ENCODE measurements at places on chromosomes 4 and X.

GRCh38 chr4:173489514-173489913 lies 40.5 kb downstream of the HAND2 start:
- no peak for DNase-seq

DNA sequence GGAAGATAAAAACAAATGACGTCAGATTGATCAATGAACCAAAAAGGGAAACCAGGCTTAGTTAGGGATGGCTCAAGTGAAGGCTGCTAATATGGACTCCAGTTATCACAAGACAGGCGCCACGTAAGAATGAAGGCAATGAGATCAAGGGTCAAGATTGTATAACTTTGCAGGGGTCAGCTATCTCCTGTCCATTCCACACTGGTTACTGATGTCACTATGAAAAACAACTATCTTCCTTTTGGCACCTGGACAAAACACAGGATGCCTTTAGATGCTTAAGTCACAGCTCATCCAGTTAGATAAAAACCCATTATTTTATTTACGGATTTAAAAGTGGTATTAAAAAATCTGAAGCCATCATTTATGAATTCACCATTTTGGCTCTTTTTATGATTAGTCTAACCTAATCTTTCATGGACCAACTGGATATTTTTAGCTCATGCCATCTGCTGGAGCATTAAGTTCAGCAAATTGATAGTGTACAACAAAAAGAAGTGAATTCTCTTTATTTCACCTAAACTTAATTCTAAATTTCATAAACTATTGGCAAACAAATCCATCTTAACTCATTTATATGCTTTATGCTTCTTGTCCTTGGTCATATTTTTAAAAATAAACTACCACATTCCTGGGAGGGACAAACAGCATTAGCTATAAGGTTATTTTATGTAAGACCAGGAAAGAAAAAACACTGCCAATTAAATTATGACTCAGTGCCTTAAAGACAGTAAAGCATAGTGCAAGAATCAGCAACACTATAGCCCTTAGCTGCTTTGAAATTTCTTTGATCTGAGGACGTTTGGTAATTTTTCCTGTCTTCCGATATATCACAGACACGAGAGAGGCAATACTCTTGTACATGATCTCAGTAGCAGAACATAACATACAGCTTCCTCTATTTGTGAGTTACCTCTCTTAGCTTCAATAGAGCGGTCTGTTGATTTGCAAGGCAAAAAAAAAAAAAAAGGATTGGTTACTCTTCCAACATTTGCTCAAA lies 27.0 kb downstream of the DHX15 start:
- no peak for DNase-seq

DNA sequence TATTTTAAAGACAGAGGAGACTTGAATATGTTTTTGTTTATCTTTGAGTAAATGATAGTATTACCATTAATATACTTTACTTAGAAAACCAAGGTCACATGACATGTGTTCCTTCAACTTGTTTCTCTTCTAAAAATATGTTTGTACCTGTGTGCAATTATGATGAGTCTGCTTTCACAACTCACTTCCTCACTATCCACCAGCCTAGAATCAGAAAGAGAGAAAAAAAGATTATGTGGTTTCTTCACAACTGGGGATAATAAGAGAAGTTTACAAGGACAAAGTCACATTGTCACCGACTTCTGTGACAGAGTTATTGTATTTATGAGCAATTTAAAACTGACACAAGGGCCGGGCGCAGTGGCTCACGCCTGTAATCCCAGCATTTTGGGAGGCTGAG lies 1112.1 kb downstream of the RPA4 start:
- no peak for DNase-seq

DNA sequence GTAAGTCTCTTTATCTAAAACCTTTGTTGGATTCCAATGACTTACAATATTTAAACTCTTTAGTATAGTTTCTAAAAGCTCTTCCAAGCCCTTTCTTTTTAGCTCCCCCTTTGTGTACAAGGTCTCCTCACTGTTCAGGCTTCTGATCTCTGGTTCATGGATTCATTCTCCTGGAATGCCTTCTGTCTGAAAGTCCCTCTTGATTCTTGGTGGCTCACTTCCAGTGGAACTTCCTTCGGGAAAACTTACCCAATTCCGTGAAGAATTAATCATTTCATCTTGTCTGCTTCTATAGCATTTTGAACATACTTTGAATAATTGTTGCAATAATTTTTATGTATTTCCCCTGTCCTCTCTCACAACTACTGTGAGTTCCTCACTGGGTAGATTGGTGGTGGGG lies 3.6 kb downstream of the ARHGAP24 start:
- no peak for DNase-seq

DNA sequence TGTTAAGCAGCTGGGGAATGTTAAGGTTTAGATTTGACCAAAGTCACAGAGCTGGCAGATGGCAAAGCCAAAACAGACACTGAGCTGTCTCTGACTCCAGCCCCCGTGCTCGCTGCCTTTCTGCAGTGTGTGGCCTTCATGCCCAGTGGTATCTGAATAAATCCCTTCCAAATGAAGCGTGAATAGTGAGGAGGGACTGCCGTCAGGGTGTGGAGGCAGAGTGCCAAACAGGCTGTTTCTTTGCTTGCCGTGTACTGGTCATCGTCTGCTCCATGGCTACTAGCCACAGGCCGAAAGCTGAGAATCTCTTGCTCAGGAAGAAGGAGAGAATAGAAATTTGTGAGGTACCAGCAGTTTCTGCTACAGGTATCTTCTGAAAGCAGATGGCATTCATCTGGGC lies 19.7 kb downstream of the PRIMPOL start:
- DNase-seq = no peak

DNA sequence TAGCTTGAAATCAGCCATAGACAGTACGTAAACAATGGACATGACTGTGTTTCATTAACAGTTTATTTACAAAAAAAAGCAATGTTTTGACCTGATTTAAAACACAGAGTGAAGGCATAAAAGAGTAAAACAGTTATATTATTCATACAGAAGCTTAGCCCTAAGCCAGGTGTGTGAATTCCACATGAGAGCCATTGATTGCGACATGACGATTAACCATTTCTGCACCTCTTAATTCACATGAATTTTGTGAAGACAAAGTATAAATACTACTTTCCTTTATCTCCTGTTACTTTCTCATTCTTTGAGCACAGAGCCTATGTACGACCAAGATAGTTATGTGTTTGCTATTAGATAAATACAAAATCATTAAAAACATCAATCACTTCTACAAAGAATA lies 55.0 kb upstream of the MAGEB18 start:
- DNase-seq = no peak

- peak; percentile 45 for DNase-seq
These were observed 34.3 kb downstream of the NLGN3 start for GRCh38 chrX:71178908-71179307.

DNA sequence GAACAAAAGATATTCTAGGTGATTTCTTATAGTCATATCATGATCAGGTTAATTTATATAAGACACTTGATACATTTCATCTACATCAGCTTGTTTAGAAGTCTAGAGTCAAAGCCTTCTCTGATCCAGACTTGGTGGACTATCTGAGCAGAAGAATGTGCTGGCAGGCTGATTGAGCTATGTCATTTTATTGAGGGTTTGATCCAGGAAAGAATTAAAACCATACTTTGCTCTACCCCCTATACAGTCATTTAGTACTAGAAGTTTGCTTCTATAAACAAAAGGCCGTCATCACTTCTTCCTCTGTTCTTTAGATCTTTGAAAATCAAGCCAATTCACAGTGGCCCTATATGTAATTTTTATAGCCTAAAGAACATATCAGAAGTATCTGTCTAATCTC lies 173.1 kb upstream of the PITX2 start:
- no peak for DNase-seq

- no peak for DNase-seq
These were observed 71.0 kb downstream of the LAS1L start for GRCh38 chrX:65463550-65463949.

GRCh38 chr4:111775556-111776297 lies 369.5 kb upstream of the FAM241A start:
- DNase-seq = no peak

DNA sequence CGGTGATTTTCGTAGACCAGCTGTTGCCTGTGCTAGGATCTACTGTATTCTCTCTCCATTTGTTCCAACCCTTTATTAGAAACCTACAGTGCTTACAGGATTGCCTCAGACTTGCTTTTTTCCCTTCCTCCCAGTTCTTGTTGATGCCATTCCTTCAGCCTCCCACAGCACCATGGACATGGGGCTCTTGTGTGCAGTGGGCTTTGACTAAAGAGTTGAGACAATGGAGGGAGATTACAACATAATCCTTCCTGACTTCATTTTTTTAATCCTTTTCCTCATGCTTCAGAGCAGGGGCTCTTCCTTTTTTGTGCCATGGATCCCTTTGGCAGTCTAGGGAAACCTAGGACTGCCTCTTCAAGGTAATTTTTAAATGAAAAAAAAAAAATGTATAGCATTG lies 92.1 kb downstream of the BMPR1B start:
- no peak for DNase-seq

GRCh38 chr4:145944886-145945285 lies 6.3 kb upstream of the ZNF827 start:
- no peak for DNase-seq

DNA sequence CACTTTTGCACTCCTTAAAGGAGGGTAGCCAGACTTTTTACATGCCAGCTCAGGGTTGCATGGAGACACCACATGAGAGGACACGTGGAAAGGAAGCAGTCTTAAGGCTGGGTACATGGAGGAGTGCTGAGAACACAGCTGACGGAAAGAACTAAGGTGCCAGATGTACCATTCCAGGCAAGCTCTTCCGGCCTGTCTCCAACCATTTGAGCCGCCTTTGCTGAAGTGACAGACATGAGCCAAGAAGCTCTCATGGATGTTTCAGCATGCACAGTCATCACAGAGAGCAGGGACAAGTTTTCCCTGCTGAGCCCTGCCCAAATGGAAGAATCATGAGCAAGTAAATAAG lies 83.4 kb upstream of the BMP2K start:
- no peak for DNase-seq

DNA sequence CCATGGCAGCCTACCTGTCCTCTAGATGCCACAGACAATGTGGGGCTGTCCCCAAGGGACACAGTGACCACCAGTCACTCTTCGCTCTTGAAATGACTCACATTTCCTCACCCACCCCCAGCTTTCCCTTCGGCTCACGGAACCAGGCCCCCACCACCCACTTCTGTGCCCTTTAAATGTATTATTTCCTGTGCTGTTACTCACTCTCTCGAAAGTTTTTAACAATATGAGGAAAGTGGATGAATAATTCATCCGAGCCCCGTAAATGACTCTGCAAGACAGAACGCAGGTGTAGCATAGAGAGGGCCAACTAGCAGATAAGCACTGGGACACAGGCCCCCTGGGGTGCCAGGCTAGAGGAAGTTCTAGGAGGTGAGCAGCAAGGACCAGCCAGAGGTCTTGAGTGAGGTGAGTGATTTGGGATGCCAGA lies 179.5 kb upstream of the TBL1X start:
- DNase-seq = no peak

DNA sequence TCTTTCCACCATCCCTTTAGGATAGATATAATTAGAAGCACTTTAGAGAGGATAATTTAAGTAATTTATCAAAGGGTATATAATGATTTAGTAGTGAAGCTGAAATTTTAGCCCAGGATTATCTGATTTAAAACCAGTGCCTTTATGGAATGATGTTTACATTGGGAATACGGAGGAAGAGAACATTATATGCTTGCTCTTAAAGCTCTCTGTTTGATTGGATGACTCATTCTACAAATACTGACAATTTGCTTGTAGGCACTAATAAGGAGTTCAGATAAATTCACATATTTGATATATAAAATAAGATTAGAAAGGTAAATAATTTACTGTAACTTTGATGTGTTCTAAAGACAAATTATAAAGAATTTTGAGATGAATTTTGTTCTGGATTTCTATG lies 84.7 kb downstream of the SH3BGRL start:
- no peak for DNase-seq

DNA sequence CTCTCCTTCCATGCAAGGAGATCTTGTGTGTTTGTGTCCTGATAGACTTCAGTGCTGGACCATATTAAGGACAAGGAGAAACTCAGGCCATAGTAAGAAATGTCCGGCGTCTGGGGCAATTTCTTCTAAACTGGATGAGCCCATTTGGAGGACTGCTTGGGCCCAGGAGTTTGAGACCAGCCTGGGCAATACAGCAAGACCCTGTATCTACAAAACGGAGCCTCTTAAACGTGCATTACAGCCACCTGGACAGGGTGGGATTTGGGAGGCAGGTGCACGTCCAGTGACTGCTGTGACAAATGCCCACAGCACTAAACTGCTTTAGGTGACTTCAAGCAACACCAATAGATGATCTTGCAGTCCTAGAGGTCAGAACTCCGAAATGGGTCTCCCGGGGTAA lies 311.9 kb downstream of the DHRSX start:
- no peak for DNase-seq

- no peak for DNase-seq
These were observed 23.7 kb downstream of the DCHS2 start for GRCh38 chr4:154467886-154468285.

- no peak for DNase-seq
These were observed 22.8 kb downstream of the PDLIM3 start for GRCh38 chr4:185512516-185512915.

DNA sequence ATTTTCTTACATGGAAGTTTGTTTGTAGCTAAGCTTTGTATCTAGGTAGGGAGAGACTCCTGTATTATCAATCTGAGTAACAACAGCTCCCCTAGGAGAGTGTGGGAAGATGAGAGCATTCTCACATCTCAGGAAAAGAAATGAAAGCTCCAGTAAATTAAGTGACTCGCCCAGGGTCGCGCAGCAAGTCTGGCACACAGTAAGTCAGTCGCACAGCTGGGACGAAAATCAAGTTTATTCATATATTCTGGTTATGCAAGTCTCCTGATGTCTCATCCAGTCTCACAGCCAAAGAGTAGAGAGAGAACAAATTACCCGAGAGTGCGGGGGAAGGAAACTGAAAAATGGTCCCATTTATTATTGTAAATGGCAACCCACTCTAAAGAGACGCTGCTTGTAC lies 216.1 kb downstream of the STK32B start:
- DNase-seq = no peak

DNA sequence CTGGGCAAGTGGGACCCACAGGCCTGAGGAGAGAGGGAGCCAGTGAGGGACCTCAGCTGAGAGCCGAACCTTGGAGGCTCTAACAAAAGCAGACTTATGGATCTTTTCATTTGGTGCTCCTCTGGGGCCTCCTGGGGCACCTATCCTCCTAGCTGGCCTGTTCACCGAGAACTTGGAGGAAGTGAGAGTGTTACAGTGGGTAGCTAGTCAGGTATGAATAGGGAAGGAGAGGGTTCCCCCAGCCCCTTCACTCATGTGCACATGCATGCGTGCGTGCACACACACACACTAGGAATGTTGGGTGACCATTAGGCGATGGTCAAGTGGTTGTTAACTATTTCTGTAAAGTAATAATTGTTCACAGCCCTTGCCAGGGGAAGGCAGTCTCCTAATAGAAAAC lies 18.6 kb upstream of the TMEM185A start:
- DNase-seq = no peak

DNA sequence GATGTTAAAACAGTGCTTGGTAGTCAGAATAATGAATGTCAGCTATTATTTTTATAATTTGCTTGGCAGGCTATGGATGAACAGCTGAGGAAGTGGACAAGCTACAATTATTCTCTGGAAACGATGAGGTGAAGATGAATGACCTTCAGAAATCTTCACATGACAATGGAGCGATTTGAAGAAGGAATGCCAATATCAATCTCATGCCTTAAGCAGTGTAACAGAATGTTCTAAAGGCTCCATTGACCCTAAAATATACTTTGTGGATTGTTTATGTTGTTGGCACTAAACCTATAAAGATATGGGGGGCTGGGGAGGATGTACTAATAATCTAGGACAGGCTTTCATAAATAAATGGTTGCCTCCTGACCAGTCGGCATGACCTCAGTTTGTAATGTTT lies 36.2 kb downstream of the COL25A1 start:
- no peak for DNase-seq
